Activated CD4-positive, CD25-positive, alpha-beta regulatory T cell treated with anti-CD3 and anti-CD28 coated beads, Interleukin-2, amount 50 U/mL, for 24 hours (primary cell): ENCODE measurements at places on chromosomes 12 and 14.

GRCh38 chr12:11894890-11895289 is 175.8 kb upstream of the BCL2L14 start:
- ATAC-seq = no peak

DNA sequence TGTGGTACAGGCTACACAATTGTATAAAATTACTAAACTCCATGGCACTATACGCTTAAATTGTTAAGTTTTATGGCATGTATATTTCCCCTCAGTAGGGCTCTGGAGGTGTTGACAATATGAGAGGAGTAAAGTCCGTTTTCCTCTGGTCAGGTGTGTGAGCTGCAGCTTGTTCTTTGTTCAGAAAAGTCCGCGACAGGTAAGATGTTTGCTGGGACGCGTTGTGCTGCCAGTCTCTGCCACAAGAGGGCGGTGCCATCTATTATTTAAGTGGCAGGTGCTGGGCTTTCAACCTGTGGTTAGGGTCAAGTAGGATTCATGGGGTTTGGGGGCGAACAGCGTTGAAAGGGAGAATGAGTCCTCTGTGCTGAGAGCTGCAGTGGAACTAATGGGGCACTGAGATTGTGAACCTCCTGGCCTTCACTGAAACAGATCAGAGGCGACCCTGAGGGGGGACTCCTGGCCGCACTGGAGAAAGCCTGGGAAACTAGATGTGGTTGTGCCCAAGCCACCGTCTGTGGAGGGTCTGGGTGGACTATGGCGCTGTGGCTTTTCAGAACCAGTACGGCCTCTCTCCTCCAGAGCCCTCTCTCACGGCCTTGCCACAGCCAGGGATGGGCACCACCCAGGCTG is 179.0 kb downstream of the SLC15A4 start:
- ATAC-seq = no peak

GRCh38 chr14:67571275-67571990 is 28.6 kb downstream of the PIGH start:
- peak; percentile 83 for ATAC-seq

GRCh38 chr12:12810553-12811021 is 2.6 kb upstream of the DDX47 start:
- no peak for ATAC-seq

GRCh38 chr12:26017484-26018211 is 59.2 kb downstream of the RASSF8 start:
- no peak for ATAC-seq

- ATAC-seq = no peak
These were observed 21.7 kb upstream of the P2RX4 start for GRCh38 chr12:121188227-121188626.

DNA sequence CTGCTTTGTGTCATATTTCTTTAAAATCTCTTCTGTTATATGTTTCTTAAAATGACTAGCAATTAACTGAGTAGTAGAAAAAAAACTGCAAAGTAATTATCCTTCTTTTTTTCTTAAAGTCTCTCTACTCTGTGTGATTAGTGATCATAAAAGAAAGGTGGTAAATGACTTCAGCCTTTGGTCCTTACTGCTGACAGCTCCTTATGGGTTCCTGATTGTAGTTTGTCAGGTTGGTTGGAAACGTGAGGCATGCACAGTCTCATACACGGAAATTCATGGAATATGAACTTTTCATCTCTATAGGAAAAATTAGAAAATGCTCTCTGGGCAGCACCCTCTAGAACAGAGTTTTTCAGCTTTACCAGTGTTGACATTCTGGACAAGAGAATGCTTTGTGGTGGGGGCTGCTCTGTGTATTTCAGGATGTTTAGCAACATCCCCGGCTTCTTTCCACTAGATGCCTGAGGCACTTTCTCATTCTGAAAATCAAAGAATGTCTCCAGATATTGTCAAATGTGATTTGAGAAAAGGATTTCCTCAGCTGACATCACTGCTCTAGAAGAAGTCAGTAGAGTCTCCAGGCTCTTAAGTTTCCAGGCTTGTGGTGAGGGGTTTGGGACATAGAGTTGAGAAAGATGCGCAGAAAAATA is 121.0 kb downstream of the PIK3C2G start:
- ATAC-seq = no peak

DNA sequence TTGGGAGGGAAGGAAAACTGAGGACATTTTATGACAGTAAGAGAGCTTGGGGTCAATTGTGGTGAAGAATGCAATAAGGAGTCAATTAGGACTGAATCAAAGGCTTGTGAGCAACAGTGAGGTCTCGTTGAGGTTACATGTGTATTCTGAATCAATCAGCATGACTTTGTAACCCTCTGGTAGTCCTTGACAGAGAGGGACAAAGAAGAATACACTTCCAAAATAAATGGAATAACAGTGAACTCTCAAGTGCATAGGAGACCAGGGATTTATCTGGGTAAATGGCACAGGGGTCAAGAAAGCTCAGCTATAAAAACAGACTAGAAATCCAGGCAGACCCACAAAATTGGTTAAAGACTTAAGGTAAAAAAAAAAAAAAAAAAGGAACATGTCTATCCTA is 85.1 kb upstream of the NAV3 start:
- ATAC-seq = no peak

DNA sequence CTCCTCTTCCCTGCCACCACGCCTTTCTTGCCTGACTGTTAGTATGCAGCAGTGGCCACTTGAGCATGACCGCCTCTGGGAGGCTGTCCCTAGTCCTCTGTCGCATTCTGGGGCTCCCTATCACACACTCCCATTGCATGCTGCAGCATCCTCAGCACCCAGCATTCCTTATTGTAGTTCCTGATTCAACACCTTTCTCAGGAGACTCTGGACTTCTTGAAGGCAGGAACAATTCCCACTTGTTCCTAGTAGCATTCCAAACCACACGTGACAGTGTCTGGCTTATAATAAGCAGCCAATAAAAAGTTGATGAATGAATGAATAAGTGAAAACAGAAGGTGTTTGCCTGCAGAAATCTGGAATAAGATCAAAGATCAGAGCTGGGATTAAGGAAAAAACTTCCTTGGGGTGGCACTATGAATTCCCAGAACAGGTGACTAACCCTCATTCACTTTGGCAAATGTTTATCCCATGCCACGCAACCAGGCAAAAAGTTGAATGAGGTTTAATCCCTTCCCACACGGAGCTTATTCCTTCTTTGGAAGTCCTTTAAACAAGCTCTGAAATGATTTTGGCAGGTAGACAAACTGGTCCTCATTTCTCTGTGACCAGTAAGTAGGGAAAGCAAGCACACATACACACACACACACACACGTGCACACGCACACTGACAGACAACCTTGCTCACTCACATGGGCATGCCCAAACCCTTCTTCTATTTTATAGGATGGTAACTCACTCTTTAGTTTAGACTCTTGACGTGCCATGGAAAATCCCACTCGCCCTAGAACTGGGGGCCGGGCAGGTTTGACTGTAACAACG is 26.5 kb downstream of the NTF3 start:
- no peak for ATAC-seq

DNA sequence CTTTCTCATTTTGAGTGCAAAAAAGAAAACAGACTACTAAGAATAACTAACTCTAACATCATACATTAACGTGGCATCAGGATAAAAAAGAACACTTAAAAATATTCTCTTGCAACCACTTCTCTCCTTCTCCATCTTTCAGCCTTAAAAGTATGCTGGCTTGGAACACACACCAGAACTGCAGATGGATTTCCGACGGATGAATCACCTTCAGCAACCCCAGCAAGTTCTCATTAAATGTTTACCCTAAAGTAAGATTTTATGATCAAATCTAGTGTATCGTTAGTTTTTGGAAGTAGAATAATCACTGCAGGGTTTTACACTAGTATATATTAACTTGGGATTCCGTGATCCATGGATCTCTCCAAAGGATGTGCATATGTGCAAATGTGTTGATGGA is 1.2 kb downstream of the NEK9 start:
- no peak for ATAC-seq

DNA sequence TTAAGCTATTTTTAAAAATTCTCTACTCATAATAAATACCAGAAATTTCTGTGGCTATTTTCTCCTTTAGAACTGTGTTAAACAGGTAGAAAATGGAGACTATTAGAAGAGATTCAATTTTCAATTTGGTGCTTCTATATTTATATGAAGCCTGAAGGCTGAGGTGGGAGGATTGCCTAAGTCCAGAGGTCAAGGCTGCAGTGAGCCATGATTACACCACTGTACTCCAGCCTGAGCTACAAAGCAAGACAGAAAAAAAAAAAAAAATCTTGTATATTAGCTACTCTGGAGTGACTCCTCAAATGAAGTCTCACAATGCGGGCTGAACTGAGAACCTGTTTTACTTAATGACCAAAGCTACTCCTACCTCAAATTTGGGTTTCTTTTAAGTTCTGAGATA is 9.8 kb upstream of the DPF3 start:
- ATAC-seq = no peak

- no peak for ATAC-seq
These were observed 151.1 kb downstream of the CALM1 start for GRCh38 chr14:90547968-90548367.
